ENCODE measurements at places on chromosomes 1 and 21.
A peak's percentile ranks its signal among the peaks of the same experiment; 100 is the strongest.

DNA sequence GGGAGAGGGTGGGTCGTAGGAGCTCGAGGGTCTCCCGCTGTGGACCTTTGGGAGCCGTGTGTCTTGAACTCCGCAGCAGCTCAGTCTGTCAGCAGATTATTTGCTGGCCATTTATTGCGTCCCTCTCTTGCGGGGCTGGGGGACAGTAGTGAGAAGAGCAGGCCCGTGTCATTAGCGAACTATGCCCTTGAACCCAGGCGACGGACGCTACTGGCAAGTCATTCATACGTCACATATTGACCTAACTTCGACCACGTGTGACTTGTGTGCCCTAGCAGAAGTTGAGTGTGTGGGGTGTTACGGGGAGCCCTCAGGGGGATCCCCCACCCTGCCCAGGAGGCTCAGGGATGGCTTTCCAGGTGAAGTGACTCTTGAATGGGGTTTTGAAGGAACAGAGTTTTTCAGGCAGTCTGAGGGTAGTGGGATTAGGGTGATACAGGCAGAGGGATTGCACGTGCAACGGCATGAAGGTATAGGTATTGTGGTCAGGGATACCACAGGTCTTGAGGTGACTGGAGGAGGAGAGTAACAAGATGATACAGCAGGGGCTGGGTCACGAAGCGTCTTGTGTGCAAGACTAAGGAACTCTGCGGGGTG is 13.0 kb downstream of the RCC1 start:
- DNase-seq = no peak

GRCh38 chr21:39269620-39270019 is 43.8 kb downstream of the BRWD1 start:
- no peak for DNase-seq

DNA sequence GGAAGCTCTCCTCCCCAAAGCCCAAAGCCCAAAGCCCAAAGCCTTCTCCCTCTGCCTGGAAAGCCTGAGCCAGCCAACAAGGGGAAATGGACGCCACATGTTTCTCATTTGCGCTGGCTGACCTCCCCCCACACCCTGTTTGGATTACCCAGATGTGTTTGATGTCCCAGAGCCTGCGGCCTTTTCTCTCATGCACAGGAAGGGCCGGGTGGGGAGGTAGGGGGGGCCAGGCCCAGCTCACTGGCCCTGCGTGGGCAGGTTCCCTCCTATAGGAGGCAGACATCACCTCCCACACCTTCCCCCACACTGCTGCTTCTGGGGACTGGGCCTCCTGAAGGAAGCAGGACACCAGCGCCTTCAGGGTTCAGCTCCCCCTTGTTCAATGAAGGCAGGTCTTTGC is 116.3 kb downstream of the NAV1 start:
- no peak for DNase-seq

DNA sequence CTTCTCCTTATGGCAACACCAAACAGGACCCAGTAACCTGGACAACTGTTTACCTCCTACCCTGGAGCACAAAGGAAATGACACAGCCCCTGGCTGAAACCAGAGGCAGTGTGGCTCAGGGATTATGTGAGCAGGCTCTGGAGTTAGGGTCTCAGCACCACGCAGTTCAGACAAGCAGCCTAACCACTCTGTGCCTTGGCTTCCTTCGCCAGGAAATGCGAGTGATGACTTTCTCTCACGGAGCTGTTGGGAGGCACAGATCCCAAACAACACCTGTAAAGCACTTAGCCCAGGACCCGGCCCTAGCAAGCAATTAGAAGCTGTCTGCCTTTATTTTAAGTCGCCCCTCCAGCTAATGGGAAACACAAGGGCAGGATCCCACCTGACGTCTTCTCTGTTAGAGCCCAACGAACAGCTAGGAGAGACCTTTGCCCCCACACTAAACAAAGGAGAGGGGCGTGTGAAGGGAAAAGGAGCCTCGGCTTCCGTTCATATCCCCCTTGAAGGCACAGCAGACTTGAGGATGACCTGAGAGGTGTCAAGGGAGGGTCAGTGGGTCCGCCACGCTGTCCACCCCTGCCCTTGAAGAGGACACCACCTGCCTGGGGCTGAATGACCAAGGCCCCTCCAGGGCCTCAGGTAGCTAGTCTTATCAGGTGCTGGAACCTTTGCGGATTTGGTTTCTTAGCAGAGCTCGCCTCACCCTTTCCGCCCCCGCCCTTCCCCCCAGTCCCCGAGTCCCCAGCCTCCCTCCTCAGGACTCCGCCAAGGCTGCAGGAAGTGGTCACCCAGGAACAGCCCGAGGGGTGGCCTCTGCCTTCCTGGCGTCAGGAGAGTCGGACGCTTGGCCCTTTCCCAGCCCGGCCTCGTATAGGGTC is 860 bp downstream of the TMEM63A start:
- no peak for DNase-seq

DNA sequence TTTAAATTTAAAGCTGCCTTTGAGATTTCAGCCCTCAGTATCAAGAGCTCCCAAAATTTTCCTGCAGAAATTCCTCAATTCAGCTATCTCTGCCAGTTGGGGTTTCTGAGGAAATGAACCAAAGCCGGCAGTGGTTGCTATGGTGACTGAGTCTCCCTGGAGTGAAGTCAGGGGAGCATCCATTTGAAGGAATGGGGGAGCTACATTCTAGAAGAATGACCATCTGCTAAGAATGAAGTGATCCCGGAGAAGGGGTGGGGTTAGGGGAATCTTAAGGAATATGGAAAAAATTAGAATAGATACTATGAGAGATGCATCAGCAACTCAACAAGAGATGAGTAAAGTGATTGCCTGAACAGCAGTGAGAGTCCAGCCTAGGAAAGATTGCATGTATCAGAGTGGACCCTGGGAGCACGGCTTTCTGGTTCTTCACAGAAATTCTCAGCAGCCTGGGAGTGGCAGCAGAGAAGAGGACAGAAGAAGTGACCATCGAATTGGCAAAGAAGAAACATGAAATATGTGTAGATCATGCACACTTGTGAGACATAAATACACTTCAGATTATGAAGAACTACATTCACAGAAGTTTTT is 94.7 kb downstream of the CHD1L start:
- no peak for DNase-seq

DNA sequence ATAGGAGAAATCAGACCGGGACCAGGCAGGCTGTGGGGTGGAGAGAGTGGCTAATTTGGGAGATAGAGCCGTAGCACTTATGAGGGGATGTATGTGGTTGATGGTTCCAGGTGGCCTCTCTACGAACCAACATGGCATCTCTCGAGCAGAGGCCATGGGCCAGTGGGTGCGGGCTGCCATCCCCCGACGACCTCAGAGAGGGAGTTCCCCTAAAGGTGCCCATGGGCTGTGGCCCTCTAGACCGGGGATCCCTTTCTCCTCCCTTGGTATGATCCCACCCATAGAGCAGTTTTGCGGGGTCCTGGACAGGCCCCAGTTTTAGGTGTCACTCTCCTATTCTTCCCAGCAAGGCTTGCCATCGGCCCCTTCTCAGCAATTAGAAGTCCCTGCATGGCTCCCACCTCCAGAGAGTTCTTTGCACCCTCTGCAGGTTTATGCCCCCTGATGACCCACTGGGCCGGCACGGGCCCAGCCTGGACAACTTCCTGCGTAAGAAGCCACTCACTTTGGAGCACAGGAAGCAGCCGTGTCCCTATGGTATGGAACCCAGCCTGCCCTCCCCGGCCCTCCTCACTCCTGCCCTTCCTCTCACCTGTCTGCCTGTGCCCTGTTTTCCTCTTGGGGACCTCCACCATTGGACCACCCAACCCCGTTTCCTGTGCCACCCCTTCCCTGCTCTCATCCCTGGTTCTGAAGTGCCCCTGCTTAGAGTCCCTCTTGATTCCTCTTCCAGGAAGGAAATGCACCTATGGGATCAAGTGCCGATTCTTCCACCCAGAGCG is 7.8 kb downstream of the ZC3H12A start:
- DNase-seq = no peak

DNA sequence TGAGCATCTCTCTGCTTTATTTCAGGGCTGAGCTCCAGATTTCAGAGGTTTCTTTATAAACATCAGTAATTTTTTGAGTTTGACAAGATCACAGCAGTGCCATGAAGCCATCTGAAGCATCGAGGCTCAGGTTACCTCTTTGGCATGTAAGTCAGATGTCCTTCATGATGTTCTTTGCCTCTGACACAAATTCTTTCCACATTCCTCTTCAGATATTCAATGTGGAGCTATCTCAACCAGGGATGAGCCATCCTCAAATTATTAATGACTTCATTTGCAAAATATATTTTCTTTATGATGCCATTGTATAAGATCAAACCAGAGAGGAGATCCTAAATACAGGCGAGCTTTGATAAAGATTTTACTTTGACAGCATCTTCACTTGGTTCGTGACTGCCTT is 256.7 kb downstream of the COL11A1 start:
- DNase-seq = no peak

DNA sequence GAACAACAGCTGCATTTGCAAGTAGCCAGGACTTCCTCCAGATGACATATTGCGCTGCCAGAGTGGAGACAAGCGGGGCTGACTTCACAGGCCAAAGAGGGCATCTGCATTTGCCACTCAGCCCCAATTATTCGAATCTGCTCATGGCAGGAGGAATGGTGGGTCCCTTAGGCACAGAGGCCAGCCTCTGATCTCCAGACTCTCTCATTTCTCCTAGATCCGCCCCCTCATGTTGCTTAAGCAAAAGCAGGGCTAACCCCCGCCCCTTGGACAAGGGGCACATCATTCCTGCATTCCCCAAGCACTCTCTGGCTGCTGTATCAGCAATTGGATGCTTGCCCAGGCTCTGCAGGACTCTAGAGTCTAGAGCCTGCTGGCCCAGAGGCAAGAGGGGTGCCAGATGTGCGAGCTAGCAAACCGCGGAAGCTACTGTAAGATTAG is 262.4 kb downstream of the ST6GALNAC3 start:
- DNase-seq = peak; percentile 76

- DNase-seq = no peak
Observed at GRCh38 chr1:12384836-12385456, 155.1 kb downstream of the VPS13D start.

DNA sequence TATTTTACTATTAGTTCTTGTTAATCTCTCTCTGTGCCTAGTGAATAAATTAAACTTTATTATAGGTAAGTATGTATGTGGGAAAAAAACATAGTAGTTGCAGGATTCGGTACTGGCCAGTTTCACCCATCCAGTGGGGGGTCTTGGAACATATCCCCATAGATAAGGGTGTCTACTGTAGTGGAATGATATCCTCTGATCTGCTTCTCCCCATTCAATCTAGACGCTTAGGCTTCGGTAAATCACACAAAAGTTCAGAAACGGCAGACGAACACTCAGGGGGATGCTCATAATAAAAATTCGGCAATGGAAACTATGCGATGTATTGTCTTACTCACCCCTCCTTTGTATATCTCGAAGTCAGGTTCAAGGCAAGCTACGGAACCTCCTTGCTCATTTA is 232.9 kb upstream of the COA6 start:
- DNase-seq = no peak

DNA sequence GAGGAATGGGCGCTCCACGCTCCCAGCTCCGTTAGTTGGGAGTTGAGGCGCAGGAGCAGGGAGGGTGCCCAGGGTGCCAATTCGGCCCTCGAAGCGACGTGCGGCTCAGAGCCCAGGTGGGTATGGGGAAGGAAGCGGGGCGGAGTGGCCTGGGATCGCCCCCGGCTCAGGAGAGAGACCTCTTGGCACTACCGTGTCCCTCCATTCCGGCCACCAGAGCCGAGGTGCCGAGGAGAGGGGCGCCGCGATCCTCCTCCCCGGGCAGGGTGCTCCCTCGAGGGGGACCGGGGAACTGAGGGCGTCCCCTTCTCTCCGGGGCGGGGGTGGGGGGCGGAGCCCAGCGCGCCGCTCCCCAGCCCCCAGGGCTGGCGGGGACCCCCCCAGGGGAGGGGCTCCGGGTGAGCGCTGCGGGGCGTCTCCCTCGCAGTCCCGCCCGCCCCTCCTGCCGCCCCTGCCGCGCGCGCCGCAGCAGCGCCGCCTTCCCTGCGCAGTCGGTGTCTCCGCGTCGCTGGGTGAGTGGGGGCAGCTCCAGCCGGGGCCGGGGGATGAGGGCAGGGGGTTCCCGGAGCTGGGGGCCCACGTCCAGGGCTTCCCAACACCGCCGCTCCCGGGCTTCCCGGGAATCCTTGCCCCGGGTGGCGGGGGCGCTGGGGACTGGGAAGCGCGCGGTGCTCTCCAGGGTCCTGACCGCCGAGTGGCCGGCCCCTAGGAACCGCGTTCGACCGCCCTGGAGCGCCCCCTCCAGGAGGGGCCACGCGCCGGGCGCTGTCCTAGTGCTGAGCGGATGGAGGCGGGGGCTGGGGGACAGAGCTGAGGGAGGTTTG is at the start of gene HPCA:
Gene HPCA, plus strand, starts transcription at position 488 of the 824 bp plus-strand sequence. CDS start 2,408 bp downstream, outside the sequence.
- no peak for DNase-seq

DNA sequence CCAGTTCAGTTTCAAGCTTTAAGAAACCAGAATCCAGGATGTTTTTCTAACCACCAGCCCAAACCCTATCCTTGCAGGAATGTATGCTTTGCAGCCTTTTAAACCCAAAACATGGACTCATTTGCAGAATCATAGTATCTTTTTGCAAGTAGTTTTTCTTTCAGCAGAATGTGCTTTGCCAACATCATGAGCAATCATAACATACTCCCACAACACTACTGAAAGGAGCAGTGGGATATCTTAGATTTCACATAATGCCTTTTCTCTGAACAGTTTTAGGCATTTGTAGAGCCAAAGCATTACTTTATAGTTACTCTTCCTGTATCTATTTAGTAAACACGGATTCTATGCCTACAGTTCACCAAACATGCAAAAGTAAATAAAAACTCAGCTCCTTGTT is 10.0 kb upstream of the SH2D2A start:
- DNase-seq = no peak

DNA sequence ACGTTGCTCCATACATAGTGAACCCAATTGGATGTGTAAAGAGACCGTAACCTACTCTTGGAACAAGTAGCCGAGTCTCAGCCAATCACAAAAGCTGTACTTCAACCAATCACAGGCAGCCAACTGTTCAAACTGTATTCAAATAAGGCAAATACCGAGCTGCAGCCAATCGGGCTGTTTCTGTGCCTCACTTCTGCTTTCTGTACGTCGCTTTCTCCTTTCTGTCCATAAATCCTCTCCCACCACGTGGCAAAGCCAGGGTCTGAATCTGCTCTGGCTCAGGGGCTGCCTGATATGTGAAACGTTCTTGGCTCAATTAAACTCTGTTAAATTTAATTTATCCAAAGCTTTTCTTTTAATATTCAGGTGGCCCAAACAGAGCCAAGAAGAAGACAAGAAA is 210.3 kb downstream of the URB2 start:
- no peak for DNase-seq

DNA sequence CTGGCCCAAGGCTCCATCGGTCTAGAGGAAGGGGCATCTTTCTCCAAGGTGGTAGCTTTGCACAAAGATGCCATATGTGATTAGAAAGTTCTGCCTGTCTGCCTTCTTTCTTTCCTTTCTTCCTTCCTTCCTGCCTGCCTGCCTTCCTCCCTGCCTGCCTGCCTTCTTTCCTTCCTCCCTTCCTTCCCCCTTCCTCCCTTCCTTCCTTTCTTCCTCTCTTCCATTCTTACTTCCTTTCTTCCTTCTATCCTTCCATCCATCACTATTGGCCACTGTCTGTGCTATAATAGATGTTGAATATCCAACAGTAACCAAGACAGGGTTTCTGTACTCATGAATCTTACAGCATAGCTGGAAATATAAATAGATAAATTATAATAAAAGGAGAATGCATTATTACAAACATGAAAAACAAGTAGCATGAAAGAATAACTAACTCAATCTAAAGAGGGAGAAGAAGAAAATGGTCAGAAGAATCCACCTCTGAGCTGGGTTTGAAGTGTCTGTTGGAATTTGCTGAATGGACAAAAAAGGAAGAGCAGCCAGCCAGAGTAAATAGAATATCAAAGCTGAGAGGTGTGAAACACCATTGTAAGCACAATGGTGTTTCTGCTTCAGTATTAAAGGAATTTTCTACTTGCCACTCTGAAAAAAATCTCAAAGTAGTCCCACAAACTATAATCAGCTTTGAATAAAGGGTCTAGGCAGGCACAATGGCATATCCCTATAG is 250.6 kb upstream of the NR5A2 start:
- no peak for DNase-seq
